ENCODE measurements at places on chromosomes 5 and 9.

DNA sequence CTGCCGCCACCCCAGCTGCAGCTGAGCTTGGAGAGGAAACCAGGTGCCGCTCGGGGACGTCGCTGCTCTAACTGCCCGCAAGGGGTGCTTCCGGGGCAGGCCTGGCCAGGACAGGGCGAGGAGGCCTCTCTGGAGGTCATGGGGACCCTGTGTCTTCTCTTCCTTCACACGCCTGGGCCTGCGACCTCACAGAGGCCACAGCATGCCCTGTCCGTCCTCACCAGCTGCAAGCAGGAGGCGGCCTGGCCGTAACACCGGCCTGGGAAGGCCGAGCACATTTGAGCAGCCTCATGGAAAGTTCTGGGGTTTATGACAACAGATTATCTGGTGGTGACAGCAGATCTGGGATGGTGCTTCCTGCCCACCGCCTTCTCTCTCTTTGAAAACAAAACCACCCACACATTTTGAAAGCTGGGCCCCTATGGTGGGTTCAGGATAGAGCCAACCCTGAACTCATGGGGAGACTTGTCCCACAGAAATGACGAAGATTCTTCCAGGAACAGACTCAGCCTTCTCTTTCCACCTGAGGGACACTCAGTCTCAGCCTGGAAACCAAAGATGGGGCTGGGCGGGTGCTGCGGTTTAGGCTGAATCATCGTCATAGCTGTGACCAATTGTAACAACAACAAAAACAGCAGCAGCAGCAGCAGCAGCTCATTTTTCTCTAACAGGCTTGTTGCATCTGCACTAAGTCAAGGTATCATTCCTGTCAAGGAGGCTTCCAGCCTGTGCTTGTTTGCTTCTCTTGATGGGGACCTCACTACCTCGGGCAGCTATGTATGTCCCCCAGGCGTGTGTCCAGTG is 99.6 kb upstream of the RAPGEF1 start:
- DNase-seq = peak; percentile 53

DNA sequence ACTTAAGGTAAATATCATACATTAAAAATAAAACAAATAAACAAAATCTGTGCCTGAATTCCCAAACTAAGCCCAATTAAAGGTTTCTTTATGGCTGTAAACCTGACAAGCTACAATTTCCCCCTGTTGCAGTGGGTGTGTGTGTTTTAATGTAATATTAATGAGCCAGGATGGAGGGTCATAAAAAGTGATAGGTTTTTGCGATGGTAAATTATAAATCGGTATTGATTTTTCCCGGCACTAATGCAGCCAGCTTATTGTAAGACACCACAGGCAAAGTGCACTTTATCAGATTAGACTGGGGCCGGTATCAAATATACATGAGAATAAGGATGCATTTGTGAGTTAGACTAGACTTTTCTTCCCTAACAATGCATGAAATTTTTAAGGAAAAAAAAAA is 120.4 kb downstream of the EBF1 start:
- DNase-seq = no peak

- no peak for DNase-seq
These were observed 49.9 kb downstream of the PTPN3 start for GRCh38 chr9:109448223-109448622.

- no peak for DNase-seq
These were observed 33.2 kb downstream of the KDM3B start for GRCh38 chr5:138385660-138386059.

- no peak for DNase-seq
These were observed 850 bp downstream of the RRAGA start for GRCh38 chr9:19049917-19050636.

- DNase-seq = no peak
These were observed 233.8 kb upstream of the TMEM161B start for GRCh38 chr5:88502179-88503040.
